T-helper 2 cell (primary cell): ENCODE measurements at places on chromosomes 3 and 15.

- no peak for DNase-seq
Measured at GRCh38 chr3:33217866-33218445, 654 bp downstream of the SUSD5 start.

DNA sequence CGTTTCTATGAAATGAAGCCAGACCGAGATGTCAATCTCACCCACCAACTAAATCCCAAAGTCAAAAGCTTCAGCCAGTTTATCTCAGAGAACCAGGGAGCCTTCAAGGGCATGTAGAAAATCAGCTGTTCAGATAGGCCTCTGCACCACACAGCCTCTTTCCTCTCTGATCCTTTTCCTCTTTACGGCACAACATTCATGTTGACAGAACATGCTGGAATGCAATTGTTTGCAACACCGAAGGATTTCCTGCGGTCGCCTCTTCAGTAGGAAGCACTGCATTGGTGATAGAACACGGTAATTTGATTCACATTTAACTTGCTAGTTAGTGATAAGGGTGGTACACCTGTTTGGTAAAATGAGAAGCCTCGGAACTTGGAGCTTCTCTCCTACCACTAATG is 41.9 kb upstream of the TRA2B start:
- DNase-seq, result no peak

- no peak for DNase-seq
Measured at GRCh38 chr3:169952045-169952444, 14.6 kb upstream of the SEC62 start.

GRCh38 chr3:172750069-172750367 is 508 bp upstream of the ECT2 start:
- DNase-seq, result no peak

DNA sequence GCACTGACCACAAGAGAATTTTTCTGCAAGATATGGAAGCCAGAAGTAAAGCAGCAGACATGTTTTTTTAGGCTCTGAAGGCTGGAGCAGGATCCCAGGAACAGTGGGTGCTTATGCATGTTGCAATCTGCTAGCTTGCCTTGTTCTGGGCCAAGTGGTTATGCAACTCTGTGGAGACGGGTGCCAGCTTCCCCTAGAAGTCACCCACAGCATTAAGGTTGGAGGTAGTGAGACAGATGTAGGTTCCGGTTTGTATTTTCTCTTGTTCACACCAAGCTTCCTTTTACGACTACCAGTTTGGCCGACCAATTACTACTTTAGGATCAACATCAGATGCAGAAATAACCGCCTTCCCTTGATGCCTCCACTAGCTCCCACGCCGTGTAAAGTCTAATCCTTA is 11.1 kb downstream of the DPH3 start:
- no peak for DNase-seq

DNA sequence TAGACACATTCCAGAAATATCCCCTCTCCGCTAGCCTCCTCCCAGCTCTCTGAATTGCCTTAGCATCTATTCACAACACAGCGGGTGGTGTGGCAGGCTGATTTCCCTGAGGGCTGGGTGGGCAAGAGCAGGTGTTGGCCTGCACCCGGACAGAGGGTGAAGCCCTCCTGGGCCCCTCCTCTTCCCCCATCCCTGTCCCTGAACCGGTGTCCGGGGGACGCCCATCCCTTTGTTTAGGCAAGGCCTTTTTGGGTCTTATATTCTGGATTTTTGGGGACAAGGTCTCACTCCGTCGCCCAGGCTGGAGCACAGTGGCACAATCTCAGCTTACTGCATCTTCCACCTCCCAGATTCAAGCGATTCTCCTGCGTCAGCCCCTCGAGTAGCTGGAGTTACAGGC is 55.2 kb upstream of the KLHL25 start:
- no peak for DNase-seq

DNA sequence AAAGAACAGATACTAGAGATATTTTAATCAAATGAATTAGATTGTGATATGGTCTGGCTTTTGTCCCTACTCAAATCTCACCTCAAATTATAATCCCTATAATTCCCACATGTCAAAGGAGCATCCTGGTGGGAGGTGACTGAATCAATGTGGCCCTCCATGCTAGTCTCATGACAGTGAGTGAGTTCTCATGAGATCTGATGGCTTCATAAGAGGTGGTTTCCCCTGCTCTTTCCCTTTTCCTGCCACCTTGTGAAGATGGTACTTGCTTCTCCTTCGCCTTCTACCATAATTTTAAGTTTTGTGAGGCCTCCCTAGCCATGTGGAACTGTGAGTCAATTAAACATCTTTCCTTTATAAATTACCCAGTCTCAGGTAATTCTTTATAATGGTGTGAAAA is 82.8 kb downstream of the FAIM start:
- no peak for DNase-seq

DNA sequence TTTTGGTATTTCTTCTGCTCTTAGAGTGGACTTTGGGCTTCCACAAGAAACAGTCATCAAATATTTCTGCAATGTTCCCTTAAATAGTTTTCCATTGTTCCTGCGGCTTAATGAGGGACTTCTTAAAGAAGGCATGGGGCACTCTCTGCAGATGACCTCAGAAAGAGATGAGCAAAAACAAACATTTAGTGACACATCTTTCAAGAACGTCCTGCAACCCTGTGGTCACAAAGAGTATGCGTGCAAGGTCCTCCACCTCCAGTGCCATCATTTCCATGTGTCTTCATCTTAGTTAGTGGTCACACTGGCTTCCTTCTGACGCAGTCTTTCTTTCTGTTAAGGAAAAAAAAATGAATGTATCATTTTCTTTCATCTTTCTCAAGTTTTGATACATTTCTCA is 56.2 kb downstream of the GREM1 start:
- no peak for DNase-seq

- DNase-seq, result no peak
Measured at GRCh38 chr3:130895690-130896488, 2.0 kb downstream of the ATP2C1 start.

DNA sequence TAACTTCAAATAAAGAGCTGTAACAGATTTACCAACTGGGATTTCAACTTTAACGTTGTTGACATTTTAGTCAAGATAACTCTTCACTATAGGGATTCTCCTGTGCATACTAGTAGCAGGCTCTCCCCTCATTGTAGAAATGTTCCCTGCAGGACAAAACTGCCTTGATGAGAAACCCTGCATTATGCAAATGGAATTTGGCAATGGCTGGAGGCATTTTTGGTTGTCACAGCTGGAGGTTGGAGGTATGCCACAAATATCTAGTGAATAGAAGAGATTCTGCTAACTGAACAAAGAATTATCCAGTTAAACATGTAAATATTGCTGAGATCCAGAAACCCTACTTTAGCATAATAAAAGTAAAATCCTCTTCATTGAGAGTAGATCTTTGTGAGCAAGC is 928.8 kb upstream of the ALCAM start:
- no peak for DNase-seq

DNA sequence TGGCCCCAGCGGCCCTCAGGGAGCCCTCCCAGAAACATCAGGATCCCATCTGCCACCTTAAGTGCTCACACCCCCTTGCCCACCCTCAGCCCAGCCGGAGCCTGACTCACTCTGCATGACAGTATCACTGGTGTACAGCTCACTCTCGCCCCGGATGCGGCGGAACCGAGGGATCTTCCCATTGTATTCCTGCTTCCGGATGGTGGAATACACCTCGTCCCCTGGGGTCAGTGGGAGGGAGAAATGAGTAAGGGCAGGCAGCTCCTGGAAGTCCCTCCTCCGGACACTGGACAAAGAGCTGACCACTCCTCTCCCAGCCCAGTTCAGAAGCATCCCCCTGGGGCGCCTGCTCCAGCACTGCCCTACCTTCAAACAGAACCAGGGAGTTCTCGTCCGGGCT is 16.5 kb downstream of the SEMA7A start:
- DNase-seq, result no peak

DNA sequence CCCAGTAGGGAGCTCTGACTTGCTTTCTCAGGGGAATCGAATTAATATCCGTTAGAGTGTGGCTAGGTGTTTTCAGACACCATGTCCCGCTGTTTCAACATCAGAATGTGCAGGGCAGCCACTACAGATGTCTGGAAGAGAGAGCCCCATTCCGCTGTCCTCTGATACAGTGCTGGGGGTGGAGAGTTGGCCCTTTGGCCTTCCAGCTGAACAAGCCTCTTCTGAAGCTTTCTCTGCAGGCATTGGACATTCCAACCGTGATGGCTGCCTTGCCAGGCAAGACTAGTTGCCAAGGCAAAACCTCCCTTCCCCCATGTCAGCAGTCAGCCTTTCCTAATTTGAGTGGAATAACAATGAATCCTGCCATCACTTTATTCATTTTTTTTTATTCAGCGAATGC is 1.5 kb downstream of the FAH start:
- no peak for DNase-seq

DNA sequence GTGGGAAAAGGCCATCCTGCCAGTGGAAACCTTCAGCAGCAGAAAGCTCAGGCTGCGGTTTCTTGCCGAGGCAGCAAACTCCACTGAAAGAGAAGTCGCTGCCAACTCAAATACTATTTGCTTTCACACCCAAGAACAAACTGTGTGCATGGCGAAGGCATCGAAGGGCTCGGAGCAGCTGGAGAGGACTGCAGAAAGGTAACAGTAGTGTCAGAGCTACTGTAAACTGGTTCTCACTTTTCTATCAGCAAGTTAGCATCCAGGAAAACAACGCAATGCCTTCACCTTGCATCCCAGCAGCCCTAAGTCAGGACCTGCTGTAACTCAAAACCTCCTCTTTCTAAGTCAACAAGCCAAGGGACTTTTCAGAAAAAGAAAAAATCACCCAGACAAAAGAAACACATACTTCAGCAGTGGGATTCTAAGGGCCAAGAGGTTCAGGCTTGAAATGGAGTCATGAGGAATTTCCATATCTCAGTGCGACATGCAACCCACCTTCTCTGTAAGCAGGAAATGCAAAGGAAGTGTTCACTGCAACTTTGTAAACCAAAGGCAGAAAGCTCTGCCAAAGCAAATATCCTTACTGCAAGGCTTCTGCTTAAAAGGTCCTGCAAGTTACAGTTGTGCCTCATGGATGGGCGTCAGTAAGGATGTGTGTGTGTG is 193.5 kb downstream of the FOXP1 start:
- no peak for DNase-seq

DNA sequence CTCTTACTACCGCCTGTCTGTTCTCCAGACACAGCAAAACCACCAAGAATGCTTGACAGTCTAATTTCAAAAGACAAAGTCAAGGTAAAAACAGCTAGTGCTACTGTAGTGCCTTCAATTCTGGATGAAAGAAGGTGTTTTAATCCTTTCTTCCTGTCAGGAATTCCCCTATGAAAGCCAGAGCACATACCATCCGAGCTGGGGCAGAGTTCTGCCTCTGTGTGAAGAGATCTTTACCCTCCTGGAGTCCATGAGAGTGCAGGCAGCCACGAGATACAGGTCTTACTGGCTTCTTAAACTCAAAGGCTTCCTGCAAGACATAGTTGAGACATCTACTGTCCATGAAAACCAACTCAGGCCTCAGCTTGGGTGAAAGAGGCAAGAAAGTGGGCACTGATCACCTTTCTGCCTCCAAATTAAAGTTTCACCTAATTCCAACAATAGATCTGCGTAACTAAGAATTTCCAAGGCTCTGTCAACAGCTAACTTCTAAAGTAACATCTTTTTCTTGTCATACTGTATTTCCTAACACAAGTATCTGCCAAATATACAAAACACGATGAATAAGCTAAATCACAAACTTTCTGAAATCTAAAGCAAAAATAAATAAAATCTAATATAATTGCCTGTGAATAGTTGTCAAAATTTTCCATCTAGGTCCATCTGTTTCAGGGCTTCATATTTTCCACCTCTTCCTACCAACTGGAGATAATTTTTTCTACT is 7.5 kb downstream of the CDC25A start:
- no peak for DNase-seq

DNA sequence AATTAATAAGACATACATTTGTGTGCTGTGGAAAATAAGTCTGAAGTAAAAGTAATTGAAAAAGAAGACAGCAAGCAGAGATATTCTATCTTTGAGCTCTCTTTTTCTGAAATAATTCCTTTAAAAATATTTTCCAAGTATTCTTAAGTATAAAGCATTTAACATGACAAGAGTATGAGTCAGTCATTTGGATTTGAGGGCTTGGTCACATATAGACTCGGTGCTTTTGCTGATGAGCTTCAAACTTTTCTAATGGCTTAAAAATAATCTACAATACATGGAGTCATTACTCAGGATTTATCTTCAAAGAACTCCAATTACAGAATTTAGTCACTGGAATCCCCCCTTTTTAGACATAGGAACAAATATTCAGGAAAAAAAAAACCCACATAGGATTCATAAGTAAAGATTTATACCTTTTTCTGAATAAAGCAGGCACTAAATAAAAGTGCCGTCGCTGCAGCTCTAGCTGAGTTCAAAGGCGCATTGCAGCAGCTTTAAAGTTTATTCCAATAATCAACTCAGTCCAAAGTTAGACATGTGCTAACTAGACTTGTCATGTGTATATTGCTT is 147.5 kb downstream of the CTNNB1 start:
- no peak for DNase-seq

- no peak for DNase-seq
Measured at GRCh38 chr3:35678643-35679161, 39.4 kb downstream of the ARPP21 start.

DNA sequence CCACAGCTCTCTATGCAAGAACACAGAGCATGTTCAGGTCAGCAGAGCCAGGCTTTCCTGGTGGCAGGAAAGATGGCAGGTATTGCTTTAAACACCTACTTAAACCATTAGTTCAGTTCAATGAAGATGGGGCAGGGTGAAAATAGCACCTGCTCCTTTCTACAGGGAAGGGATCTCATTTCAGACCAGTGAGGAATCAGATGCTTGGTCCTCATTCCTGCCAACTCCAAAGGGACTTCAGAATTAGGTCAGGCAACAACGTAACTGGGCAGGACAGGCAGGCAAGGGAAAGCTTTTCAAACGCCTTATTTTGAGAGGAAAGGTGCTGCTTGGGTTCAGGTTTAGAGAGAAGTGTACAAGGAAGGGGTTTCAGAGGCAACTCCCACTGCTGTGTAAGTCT is 12.6 kb upstream of the RPS17 start:
- no peak for DNase-seq

DNA sequence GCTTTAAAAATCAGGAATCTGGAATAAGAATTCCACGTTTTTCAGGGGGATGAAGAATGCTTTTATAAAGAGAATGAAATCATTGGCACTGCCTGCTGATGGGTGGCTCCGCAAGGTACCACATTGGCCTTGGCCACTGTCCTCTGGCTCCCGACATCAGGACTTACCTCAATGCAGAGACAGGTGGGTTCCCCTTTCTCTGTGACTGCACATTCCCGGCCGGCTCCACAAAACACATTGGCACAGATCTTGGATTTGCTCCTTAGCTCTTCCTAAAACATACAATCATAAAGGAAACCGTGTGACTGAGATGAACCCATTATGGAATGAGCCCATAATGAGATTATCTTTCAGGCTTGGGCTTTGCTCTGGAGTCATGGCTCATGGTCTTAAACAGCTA is 35.0 kb downstream of the FSTL1 start:
- no peak for DNase-seq
